ENCODE measurements at places on chromosomes 7 and 10.
A peak's percentile ranks its signal among the peaks of the same experiment; 100 is the strongest.

DNA sequence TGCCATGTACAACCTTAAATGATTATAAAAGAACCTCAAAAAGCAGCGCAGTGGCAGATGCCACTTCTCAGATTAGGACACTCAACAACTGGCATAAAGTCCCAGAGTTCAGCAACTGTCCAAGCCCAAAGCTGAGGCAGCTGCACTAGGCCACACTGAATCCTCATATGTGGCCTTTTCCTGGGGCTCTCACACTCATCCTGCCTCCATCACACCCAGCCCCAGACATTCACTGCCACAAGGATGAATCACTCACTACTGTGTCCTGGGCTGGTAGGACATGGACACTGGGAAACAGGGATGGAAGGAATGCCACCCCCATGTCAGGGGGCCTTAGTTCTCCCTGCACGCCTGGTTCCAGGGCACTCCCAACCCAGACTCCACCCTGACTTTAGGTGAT, 547.7 kb downstream of the TNS3 start:
- no peak for DNase-seq

DNA sequence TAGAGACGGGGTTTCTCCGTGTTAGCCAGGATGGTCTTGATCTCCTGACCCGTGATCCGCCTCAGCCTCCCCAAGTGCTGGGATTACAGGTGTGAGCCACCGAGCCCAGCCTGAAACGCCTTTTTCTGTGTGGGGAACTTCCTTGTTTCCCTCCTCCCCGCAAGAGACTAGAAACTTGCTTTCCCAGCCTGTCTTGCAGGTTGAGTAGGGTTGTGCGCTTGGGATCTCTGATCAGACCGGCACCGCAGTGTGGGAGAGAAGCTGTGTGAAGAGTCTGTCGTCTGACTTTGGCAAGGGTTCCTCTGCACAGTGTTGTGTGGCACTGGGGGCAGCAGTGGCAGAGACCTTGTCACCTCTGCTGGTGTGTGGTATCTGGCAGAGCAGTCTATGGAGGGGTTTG, 28.9 kb downstream of the RBM17 start:
- no peak for DNase-seq

DNA sequence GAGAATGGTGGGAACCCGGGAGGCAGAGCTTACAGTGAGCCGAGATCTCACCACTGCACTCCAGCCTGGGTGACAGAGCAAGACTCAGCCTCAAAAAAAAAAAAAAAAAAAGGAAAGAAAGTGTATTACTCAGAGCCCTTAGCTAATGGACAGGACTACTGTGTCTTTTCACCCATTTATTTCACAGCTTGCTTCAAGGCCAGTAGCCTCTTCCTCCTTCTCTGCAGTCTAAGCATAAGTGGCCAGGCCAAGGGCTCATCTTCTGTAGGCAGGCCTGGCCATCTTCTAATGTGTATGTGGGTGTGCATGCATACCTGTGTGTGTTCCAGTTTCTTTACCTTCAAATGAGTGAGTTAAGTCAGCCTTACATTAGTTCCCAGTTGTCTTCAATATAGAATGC, 94.8 kb upstream of the GDF10 start:
- DNase-seq, result no peak

DNA sequence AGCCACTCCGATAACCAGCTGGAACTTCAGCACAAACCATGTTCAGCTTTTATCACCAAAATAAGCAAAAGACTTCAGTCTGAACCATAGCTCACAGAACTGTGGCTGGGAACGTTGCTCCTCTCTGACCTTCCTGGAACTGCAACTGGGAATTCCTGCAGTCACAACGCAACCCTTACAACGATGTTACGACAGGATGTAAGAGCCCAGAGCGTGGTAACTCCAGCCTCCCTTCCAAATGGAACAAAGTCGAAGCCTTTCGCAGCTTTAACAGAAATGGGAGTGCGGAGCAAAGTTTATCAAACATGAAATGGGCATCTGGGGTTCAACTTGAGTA, 162.6 kb downstream of the ADAM12 start:
- DNase-seq, result no peak

DNA sequence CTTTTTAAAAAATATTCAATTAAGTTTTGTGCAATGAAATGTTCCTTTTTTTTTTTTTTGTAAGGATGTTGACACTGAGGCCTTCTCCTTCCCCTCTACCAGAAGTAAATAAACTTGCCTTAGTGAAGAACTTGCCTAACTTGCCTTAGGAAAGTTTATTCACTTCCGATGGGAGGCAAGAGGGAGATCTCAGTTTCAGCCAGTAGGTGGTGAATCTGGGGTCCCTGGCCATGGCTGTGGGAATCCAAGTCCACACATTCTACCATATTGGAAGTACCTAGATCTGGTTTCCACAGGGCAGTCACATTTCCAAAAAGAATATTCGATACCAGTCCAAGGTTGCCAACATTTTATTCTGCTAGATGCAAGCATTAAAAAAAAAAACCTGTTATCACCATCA, 270.9 kb downstream of the CCSER2 start:
- no peak for DNase-seq

DNA sequence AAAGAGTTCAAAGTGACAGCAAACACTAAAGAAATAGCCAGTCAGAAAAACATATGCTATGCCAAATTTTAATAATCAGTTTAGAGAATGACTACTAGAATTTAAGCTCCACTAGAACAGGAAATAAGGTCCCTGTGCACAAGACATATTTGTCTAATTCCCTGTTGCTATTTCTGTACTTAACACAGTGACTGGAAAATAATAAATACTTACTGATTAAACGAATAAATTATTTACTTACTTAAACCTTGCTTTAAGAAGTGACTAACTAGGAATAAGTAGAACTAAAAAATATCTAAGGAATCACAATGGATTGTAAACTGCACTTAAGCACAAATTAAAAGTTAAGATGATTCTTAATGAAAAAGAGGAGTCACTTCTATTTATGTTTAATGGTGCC, 22.3 kb downstream of the NPS start:
- DNase-seq, result no peak

GRCh38 chr10:89887406-89887805, 186.0 kb downstream of the KIF20B start:
- DNase-seq, result no peak

DNA sequence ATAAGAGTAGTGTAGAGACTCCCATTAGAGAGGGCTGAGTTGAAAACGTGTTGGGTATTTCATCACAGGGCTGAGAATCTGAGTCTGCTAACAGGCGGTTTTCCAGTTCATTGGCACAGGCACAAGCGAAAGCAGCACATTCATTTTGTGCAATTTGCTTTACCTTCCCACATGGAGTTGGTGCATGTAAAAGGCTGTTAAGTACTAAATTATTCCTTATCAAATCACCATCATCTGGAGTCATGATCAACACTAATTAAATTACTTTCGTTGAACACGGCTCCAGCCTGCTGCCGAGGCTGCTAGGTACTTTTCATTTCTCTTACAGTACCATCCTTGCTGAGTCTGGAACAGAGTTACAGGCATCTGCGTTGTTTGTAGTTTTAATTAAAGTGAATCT, 43.8 kb downstream of the ETV1 start:
- no peak for DNase-seq

- no peak for DNase-seq
These were observed 39.6 kb upstream of the ATP6V0A4 start for GRCh38 chr7:138837627-138838026.

- DNase-seq, result peak; percentile 10
These were observed 441 bp downstream of the FBH1 start for GRCh38 chr10:5890452-5890915.

DNA sequence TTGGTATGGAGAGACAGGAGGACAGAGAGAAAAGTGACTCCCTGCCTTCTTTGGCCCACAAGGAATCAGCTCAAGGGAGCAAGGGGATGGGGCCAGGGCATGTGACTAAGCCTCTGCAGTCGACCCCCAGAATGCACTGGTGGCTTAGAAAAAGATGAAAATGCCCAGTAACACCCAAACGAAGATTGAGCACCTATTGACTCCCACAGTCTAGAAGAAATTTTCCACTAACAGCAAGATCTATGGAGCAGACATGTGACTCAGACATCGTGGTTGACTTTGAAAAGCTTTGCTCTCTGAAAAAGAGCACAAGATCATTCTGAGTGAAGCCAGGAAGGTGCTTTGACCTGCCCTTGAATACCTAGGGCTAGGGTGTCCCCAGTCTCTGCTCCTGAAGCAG, 586.0 kb downstream of the CALN1 start:
- DNase-seq, result no peak

- no peak for DNase-seq
These were observed 409.8 kb upstream of the ZMIZ1 start for GRCh38 chr10:78658645-78659597.

DNA sequence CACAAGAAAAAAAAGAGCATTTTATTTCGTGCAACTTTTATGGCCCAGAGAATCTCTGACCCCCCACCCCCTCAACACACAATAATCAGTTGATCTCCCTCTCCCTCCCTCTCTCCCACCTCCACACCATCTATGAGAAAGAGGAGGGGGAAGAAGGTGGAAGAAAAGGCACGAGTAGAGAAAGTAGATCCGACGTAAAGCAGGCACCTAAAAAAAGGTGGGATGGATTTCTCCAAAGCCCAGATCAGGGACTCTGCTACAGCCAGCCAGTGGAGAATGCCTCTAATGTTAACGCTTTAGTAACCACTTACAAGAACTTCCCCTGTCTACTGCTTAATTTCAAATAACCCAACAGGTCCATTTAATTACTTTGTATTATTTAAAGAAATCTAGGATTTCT, 24.4 kb downstream of the KMT2C start:
- DNase-seq, result no peak

DNA sequence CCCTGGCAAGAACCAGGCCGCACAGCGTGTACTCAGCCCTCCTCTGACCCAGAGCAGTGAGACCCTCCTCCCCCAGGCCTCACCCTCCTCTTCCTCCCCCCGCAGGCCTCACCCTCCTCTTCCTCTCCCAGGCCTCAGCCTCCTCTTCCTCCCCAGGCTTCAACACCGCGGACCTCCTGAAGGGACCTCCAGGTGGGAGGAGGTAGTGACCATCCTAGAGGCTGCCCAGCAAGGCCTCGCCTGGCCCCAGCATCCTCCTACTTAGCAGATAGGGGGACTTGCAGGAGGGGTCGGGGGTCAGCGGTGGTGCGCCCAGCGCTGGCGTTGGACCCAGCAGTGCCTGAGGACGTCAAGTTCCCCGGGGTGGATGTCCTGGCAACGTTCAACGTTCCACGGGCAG, 270.8 kb downstream of the ELFN1 start:
- no peak for DNase-seq

- no peak for DNase-seq
These were observed 241.9 kb downstream of the SLC25A13 start for GRCh38 chr7:96080027-96080426.

GRCh38 chr10:1297566-1298301, 241.5 kb downstream of the WDR37 start:
- DNase-seq, result no peak

DNA sequence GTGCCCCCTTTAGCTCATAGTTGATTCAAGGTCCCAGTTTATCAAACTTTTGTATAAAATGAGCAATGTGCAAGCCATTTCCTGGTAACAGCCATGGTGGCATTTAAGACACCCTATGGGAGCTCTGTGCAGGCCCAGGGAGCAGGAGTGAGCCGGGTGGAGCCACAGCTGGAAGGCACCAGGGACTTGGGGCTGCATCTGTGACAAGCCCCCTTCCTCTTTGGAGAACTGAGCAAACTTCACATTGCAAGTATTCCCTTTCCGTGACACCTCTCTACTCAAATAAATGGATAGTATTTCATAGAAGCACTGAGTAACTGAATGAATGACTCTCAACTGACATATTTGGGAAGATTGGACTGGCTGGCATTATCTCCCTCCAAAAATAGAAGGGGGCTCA, 558.7 kb upstream of the FOXK1 start:
- no peak for DNase-seq

DNA sequence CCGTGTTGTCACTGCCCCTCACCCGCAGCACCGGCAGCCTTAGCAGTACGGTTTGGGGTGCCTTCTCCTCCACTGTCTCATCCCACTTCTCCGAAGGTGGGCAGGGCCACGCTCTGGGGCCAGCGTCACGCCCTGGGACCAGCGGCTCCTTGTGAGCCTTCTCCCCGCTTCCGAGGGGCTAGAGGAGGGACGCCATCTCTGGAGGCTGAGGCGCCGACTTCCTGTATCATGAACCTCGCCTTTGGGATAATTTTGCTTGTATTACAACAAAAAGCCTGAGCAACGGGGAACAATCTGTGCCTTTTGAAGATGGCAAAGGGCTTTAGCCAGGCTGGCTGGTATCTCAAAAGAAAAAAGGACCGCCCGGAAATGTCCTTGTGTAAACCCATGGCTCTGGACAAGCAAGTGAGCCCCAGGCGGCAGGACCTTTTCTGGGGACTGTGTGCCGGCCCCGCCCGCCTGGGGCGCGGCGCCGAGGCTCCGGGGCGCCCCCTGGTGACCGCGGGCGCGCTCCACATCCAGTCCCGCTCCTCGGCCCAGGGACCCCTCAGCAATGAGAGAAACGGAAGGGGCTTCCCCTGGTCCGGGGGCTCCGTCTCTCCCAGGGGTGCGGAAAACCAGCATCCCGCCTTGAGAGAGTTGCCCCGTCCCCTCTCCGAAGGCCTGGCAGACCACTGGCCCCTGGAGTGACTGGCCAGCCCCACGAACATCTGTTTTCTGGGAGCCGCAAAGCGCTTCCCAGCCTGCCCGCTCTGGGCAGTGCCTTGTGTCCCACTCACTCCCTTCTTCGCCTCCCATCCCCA, 3.8 kb downstream of the DEPP1 start:
- peak; percentile 32 for DNase-seq

DNA sequence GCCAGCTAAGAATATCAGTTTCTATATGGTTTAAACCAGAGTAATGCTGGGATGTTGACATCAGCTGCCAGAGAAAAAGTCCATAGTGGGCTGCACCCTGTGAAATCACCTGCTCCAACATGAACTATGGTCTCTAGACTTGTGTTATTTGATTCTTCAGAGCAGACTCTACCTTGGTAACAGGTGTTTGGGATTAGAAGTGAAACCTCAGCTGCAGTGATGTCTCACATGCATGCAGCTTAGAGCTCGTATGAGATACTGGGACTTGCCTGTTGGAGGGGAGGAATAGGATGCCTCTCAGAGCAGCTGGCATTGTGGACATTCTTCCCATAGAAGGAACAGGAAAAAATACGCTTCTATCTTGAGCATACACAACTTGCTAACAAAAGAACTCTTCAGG, 287.1 kb upstream of the CSTF2T start:
- no peak for DNase-seq

GRCh38 chr10:48266528-48266927, 8.0 kb downstream of the FRMPD2 start:
- DNase-seq, result no peak

GRCh38 chr10:6699336-6699735, 119.3 kb upstream of the PRKCQ start:
- no peak for DNase-seq

GRCh38 chr7:102125127-102125596, 161.5 kb upstream of the SH2B2 start:
- no peak for DNase-seq

DNA sequence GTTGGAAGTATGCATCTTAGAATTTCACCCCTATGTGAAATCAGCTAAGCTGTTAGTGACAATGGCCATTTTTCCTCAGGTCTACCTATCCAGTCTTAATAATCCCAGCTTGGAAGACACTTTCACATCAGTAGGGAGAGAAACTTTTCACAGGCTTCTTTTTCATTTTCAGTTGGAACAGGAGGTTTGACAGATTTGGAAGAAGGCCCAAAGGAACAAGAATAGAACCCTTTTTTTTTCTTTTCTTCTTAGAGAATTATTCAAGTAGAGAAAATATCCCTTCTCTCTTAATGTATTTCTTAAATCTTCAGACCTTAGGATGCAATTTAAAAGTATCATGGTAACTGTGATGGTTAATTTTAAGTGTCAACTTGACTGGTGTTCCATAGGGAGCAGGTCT, 410.5 kb upstream of the C7orf33 start:
- DNase-seq, result no peak

Data from stimulated activated CD8-positive, alpha-beta memory T cell treated with anti-CD3 and anti-CD28 coated beads, Interleukin-7, amount 100 ng/mL, for 24 hours (primary cell).